Right lobe of liver (tissue), 6 donors: ENCODE measurements at places on chromosomes 6 and 20. TPM values are rescaled to one million over a fixed set of nuclear protein-coding genes. Genes with fewer than 3 reads are reported as not detected.

DNA sequence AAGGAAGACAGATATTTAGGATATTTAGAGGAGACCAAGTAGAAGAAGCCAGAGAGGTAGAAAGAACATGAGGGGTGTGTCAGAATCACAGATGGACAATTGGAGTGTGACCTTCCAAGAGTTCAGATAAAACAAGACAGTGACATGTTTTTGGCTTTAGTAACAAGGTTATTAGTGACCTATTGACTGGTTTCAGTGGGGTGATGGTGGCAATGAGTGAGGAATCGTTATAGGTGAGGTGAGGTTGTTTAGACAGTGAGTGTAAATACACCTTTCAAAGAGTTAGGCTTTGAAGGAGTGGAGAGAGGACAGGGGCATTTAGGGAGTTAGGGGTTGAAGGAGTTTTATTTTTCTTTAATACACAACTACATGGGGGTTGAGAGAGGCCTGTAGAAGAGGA, 3.2 kb downstream of the SNRNP48 start:
- H3K4me3 ChIP-seq: no peak overlapping the region
- peaks cover 6% of the 10 kb centered on the region for H3K36me3 ChIP-seq
- no peak for DNase-seq
- H3K27me3 ChIP-seq: no peaks in the 10 kb centered on the region

- no peak overlapping the region for H3K4me3 ChIP-seq
- no peaks in the 10 kb centered on the region for H3K36me3 ChIP-seq
- H3K27ac ChIP-seq: no peak overlapping the region
- no peaks in the 10 kb centered on the region for H3K4me1 ChIP-seq
- DNase-seq: no peak
These were observed 14.7 kb upstream of the ALDH8A1 start for GRCh38 chr6:134964451-134965203.

GRCh38 chr6:117352466-117353081, 73.2 kb downstream of the ROS1 start:
- H3K27me3 ChIP-seq: no peaks in the 10 kb centered on the region
- H3K27ac ChIP-seq: no peak overlapping the region
- no peaks in the 10 kb centered on the region for H3K4me1 ChIP-seq
- H3K4me3 ChIP-seq: no peak overlapping the region

- DNase-seq: no peak
- H3K4me3 ChIP-seq: no peak overlapping the region
- no peaks in the 10 kb centered on the region for H3K27me3 ChIP-seq
- H3K27ac ChIP-seq: no peak overlapping the region
These were observed 17.9 kb downstream of the MAVS start for GRCh38 chr20:3864518-3864917.

GRCh38 chr6:170199716-170200115, 91.2 kb downstream of the DLL1 start:
- H3K36me3 ChIP-seq: no peaks in the 10 kb centered on the region
- no peak overlapping the region for H3K4me3 ChIP-seq
- no peaks in the 10 kb centered on the region for H3K4me1 ChIP-seq
- DNase-seq: no peak
- H3K27ac ChIP-seq: no peak overlapping the region

GRCh38 chr6:29762051-29762450, 38.8 kb downstream of the HLA-F start:
- no peaks in the 10 kb centered on the region for H3K4me1 ChIP-seq
- no peak overlapping the region for H3K27ac ChIP-seq
- no peak for DNase-seq
- no peak overlapping the region for H3K4me3 ChIP-seq

DNA sequence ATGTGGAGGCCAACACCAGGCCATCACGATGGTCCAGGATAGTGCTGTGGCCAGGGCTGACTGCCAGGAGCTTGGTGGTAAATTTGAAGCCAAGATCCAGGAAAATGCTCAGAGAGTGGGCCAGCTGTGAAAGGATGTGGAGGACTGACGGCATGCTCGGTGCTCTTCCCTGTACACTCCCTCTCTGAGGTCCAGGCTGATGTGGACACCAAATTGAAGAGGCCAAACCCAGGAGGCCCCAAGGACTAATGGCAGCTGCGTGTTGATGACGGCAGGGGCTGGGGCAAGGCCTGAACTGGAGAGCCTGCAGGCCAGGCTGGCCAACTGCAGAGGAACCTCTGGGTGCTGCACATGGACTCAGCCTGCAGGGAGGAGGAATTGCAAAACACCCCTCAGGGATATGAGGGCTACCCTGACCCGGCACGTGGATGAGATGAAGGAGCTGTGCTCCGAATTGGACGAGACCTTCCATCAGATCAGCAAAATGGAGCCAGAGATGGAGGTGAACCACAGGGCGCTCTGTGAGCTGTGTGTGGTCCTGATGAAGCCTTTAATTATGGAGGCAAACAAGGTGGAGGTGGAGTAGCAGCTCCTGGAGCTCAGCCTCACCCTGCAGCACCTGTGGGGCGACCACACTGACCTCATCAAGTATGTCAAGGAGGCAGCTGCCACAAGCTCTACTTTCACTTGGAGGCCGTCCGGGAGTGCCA, 6.9 kb upstream of the RAET1E start:
- no peaks in the 10 kb centered on the region for H3K4me1 ChIP-seq
- H3K27me3 ChIP-seq: no peaks in the 10 kb centered on the region
- no peak for DNase-seq
- no peak overlapping the region for H3K27ac ChIP-seq
- H3K36me3 ChIP-seq: no peaks in the 10 kb centered on the region

- no peak overlapping the region for H3K4me3 ChIP-seq
- H3K4me1 ChIP-seq: no peaks in the 10 kb centered on the region
- no peak overlapping the region for H3K27ac ChIP-seq
- no peak for DNase-seq
- no peaks in the 10 kb centered on the region for H3K27me3 ChIP-seq
- no peaks in the 10 kb centered on the region for H3K36me3 ChIP-seq
These were observed 48.1 kb upstream of the AFDN start for GRCh38 chr6:167778497-167779128.

GRCh38 chr20:33685328-33686099, 671 bp downstream of the E2F1 start:
- H3K36me3 ChIP-seq: no peaks in the 10 kb centered on the region
- no peaks in the 10 kb centered on the region for H3K4me1 ChIP-seq
- no peak for DNase-seq
- H3K27ac ChIP-seq: no peak overlapping the region
- peak overlapping the region; percentile 18 for H3K4me3 ChIP-seq
- no peaks in the 10 kb centered on the region for H3K27me3 ChIP-seq

DNA sequence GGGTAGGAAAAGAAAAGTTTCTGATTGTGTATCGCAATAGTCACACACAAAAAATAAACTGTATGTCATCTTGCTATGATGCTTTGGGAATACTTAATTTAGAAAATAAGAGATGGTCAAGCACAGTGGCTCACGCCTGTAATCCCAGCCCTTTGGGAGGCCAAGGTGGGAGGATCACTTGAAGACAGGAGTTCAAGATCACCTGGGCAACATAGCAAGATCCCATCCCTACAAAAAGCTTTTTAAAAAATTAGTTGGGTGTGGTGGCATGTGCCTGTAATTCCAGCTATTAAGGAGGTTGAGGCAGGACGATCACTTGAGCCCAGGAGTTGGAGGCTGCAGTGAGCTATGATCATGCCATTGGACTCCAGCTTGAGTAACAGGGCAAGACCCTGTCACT, 27.6 kb downstream of the MAP7 start:
- no peaks in the 10 kb centered on the region for H3K27me3 ChIP-seq
- no peaks in the 10 kb centered on the region for H3K36me3 ChIP-seq
- DNase-seq: no peak
- no peak overlapping the region for H3K27ac ChIP-seq

- H3K27me3 ChIP-seq: no peaks in the 10 kb centered on the region
- H3K4me1 ChIP-seq: no peaks in the 10 kb centered on the region
- H3K36me3 ChIP-seq: no peaks in the 10 kb centered on the region
- no peak overlapping the region for H3K4me3 ChIP-seq
- no peak for DNase-seq
- H3K27ac ChIP-seq: no peak overlapping the region
These were observed 2.7 kb upstream of the PLCB1 start for GRCh38 chr20:8129211-8129976.

Gene CALHM6
- 7.8 TPM for total RNA-seq

Gene XKR7
- not detected for total RNA-seq
